AG08395 (cell line): ENCODE measurements at places on chromosomes 16 and 17.

DNA sequence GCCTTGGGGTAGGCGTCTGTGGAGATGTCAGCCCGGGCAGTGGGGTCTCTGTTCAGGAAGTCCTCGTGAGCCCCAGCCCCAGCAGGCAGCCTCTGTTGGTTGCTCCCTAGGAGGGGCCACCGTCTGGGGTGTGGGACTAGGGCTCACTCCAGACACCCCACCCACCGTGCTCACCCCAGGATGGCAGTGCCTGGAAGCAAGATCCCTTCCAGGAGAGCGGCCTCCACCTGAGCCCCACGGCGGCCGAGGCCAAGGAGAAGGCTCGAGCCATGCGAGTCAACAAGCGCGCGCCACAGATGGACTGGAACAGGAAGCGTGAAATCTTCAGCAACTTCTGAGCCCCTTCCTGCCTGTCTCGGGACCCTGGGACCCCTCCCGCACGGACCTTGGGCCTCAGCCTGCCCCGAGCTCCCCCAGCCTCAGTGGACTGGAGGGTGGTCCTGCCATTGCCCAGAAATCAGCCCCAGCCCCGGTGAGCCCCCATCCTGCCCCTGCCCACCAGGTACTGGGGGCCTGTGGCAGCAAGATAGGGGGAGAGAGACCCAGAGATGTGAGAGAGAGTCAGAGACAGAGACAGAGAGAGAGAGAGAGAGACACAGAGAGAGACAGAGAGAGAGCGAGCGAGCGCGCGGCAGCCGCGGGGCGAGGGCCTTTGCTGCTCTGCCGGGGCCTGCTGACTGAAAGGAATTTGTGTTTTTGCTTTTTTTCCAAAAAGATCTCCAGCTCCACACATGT is 9.8 kb downstream of the NTHL1 start:
- no peak for DNase-seq

GRCh38 chr17:65750631-65751115 is 189.2 kb upstream of the AXIN2 start:
- peak; percentile 91 for DNase-seq

DNA sequence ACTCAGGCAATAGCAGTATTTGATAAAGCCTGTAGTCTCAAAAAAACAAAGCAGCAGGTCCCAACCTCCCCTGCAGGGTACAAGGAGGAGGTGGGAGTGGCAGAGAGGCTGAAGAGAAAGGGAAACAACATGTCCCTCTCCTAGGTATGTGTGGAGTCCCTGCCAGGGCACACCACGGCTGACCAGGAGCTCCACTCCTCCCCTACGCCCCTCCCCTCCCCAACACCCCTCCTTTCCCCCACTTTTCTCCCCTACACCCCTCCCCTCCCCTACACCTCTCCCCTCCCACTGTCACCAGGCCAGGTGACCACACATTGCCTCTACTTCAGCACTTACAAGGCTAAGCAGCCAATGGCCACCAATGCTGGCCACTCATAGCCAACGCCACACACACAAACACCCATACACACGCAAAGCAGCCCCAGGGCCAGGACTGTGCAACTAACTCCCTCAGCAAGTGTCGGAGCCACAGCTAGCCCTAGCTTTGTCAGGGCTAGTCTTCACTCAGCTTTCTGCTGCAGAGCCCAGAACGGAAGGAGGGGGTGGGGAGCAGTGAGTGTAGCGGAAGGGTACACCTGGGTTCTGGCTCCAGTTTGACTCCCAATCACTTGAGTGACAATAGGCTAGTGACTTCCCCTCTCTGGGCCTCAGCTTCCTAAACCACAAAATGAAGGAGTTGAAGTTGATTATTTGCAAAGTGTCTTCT is 8.2 kb downstream of the CAVIN1 start:
- no peak for DNase-seq

GRCh38 chr16:20073203-20074098 is at the start of gene GPR139:
Gene GPR139 (minus strand): TSS chr16:20073890. CDS start chr16:20073616, 274 bp downstream.
- no peak for DNase-seq

DNA sequence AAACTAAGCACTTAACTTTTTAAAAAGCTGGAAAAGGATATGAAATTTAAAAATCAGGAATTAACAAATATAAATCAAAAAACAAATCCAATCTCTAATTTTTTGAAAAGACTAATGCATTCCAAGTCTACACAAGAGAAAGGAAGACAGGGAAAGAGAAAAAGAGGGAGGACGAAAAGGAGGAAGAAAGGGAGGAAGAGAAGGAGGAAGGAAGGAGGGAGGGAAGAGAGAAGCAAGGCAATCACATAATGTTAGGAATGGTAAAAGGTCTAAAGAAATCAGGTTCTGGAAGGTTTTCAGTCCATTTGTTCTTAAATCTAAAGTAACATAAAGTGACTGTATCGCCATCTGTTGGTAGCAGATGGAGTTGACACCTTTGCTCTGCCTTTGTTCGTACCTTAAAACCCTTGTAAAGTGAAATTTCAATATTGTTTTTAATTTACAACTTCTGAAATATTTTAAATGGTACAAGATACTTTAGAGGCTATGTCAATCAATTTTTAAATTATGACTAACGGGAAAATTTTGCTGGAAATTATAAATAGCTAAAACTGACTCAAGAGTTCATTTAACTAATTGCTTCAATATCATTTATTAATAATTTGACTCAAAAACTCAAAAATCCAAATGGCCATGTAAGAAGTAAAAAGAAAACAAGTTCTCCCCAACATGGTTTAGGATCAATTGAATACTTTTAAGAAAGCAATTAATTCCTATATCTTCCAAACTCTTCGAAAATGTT is 20.4 kb upstream of the CDYL2 start:
- peak; percentile 52 for DNase-seq

DNA sequence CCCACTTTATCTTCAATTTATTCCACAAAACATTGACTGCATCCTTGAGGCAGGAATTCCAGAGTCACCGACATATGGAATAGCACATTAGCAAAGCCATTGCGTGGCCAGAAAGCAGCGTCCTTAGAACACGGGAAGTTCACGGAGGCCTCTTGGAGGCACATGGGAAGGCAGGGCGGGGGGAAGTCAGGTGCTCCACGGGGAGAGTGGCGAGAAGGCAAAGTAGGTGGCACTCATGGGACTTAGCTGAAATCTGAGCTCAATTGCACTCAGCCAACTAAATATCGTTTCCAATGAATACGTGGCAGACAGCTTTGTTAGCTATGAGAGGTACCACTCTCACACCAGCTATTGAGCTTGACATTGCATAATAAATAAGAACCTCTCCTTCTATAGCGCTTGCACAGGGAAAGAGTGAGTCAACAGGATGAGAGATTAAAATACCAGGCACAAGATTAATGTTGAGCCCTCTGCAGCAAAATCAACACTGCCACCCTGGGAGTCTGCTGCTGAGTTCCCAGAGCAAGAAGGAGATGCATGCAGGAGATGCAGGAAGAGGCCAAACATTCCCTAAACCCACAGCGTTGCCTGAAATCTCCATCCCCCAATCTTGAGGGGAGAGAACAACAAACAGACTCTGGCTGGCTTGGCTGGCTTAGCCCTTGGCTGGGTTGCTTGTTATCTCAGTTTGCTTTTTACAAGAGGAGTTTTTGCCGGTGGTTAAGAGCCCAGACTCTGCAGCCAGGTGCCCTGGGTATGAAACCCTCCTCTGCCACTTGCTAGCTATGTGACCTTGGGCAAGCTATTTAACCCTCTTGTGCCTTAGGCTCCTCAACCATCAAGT is 28.8 kb downstream of the ABCC12 start:
- DNase-seq: peak; percentile 92

- DNase-seq: no peak
These were observed 68.6 kb downstream of the SDK2 start for GRCh38 chr17:73575470-73576221.

DNA sequence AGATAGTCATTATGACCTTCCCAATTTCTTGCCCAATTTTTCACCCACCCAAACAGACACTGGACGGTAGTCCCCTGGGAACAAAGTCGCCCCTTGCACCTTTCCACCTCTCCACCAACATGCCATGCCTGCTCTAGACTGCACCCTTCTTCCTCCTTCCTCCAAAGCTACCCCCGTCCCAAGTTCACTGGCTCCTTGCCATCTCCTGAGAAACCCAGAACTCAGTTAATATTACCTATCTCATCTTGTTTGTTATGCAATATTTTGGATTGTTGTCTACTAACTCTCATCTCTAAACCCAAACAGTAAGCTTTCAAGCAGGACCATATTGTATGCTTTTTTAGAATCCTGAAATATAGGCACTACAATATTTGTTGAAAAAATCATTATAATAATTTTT is 63.3 kb downstream of the USP31 start:
- DNase-seq: no peak

DNA sequence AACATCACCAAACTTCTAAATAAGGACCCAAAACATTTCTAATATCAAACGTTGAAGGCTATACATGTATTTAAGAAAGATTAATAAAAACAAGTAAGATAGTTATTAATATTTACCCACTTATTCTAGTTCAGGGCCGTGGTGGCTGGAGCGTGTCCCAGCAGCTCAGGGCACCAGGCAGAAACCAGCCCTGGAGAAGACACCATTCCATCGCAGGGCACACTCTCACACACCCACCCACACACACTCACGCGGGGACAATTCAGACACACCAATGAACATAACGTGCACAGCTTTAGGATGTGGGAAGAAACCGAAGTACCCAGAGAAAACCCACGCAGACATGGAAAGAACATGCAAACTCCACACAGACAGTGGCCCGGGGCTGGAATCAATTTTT is 13.5 kb downstream of the C17orf67 start:
- DNase-seq: no peak
